ENCODE measurements at places on chromosomes 5 and 9. TPM values are rescaled to one million over a fixed set of nuclear protein-coding genes. Genes with fewer than 3 reads are reported as not detected.

Gene SLC4A9
- not detected for total RNA-seq

Gene HTR4
- not detected for total RNA-seq

Gene ADAMTS2
- 0.07 TPM for total RNA-seq

Gene CDH9
- total RNA-seq, result not detected

Gene STPG3
- not detected for total RNA-seq

Gene LHX6
- total RNA-seq, result 1.3 TPM

Gene HTR1A
- not detected for total RNA-seq

Gene ENHO
- total RNA-seq, result 2.9 TPM

Gene BARX1
- total RNA-seq, result 13.6 TPM

Gene SLC12A2
- 11.1 TPM for total RNA-seq

Gene DDX4
- total RNA-seq, result not detected

Gene NR5A1
- total RNA-seq, result not detected

Gene PDE8B
- total RNA-seq, result 1.1 TPM

Gene GPR151
- total RNA-seq, result not detected

Gene SPACA9
- 4.3 TPM for total RNA-seq

Gene CER1
- total RNA-seq, result not detected

Gene C5orf46
- total RNA-seq, result 0.29 TPM

Gene AHRR
- 4.9 TPM for total RNA-seq

Gene ZFP2
- not detected for total RNA-seq

Gene SPINK4
- not detected for total RNA-seq

Gene TOR1A
- 56.9 TPM for total RNA-seq

Gene SPAG8
- total RNA-seq, result 0.72 TPM

Gene FOXD1
- total RNA-seq, result 25.4 TPM

Gene CORO2A
- total RNA-seq, result 1.2 TPM

Gene HMCN2
- total RNA-seq, result not detected

Gene PCDHB6
- 0.78 TPM for total RNA-seq

Gene SLC1A1
- total RNA-seq, result 1.3 TPM

Gene TEX10
- 26.7 TPM for total RNA-seq

Gene TEK
- total RNA-seq, result 0.06 TPM

Gene ALDH1A1
- 5,109 TPM for total RNA-seq

Gene SPINK13
- total RNA-seq, result not detected

Gene N4BP3
- 1.1 TPM for total RNA-seq

Gene STRBP
- 17.6 TPM for total RNA-seq

Gene BARHL1
- total RNA-seq, result not detected

Gene TMEM167A
- total RNA-seq, result 68.0 TPM

Gene MEF2C
- total RNA-seq, result not detected

Gene DBH
- not detected for total RNA-seq

Gene DCAF10
- total RNA-seq, result 12.8 TPM

Gene SMIM33
- not detected for total RNA-seq

Gene FGF1
- total RNA-seq, result 0.29 TPM

Gene CDC20B
- 0.08 TPM for total RNA-seq

Gene ZNF79
- total RNA-seq, result 6.4 TPM

Gene BRINP1
- 0.16 TPM for total RNA-seq

Gene PKD2L2
- not detected for total RNA-seq

Gene ZDHHC11B
- 1.1 TPM for total RNA-seq

Gene TAS2R1
- not detected for total RNA-seq
